H1 (cell line): ENCODE measurements at places on chromosomes 11 and 22. TPM values are rescaled to one million over a fixed set of nuclear protein-coding genes. Genes with fewer than 3 reads are reported as not detected.

DNA sequence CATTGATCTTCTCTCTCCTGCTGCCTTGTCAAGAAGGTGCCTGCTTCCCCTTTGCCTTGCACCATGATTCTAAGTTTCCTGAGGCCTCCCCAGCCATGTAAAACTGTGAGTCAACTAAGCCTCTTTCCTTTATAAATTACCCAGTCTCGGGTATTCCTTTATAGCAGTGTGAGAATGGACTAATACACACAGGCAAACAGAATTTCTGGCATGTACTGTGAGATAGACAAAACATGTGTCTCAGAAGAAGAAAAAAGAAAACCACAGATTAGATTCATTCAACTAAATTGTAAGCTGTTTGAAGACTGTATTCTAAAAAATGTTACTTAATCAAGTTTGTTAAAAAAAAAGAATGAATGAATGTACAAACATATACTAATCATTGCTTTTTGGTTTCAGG lies 1.5 kb upstream of the MMP20 start:
- no peaks in the 10 kb centered on the region for H3K4me1 ChIP-seq

- no peaks in the 10 kb centered on the region for H3K4me1 ChIP-seq
- no peak for DNase-seq
- H3K36me3 ChIP-seq = no peaks in the 10 kb centered on the region
- no peak overlapping the region for H3K4me3 ChIP-seq
Measured at GRCh38 chr11:32307471-32307870, 127.9 kb downstream of the WT1 start.

DNA sequence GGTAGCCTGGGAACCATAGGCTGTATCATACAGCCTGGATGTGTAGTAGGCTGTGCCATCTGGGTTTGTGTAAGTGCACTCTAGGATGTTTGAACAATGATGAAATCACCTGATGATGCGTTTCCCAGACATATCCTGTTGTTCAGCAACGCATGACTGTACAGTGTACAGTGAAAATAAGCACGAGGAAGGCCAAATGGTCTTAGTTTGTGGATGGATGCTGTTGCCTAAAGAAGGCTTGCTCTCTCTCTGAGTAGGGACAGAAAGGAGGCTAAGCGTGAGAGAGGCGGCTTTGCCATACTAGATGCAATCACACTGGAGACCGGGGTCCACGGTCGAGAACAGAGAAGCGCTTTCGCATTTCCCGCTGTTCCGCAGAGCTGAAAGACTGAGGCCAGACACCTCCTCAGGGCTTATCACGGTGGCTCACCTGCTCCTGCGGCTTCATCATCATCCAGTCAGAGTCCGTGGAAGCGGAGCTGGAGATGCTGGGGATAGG lies 27.6 kb upstream of the APLP2 start:
- H3K27me3 ChIP-seq = no peaks in the 10 kb centered on the region
- no peaks in the 10 kb centered on the region for H3K4me1 ChIP-seq
- no peak overlapping the region for H3K4me3 ChIP-seq
- H3K36me3 ChIP-seq = no peaks in the 10 kb centered on the region

DNA sequence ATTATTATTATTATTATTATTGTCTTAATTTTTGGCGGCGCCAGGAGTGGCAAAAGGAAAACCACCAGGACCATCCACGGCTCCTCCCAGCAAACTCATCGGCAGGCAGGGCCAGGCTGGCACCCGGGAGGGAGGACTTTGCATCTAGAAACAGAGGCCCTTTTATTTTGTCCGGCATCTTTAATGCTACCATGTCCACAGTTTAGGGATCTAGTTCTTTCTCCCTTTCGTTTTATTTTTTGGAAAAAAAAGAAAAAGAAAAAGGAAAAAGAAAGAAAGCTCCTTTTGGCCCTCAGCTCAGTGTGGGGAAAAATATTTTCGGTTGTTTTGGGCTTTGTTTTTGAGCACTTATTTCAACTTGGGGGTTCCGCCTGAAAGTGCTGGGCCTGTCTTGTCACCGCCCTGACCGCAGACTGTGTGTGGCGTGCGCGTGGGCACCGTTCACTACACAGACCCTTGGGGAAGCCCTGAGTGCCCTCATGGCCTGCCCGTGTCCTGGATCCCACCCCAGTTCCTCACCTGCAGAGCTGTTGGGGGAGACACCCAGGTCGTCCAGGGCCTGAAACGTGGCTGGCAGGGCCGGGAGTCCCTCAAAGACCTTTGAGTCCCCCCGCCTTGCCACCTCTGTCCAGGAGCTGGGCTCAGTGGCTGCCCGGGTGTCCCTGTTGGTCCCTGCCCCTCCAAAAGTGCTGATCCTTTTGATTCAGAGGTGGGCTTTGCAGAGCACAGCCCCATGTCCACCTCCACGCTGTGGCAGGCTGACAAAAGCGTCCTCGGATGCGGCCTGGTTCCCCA lies 69.1 kb upstream of the PPARA start:
- no peaks in the 10 kb centered on the region for H3K27me3 ChIP-seq
- H3K4me1 ChIP-seq = peaks cover 33% of the 10 kb centered on the region
- no peak overlapping the region for H3K27ac ChIP-seq
- H3K4me3 ChIP-seq = no peak overlapping the region
- no peaks in the 10 kb centered on the region for H3K36me3 ChIP-seq

DNA sequence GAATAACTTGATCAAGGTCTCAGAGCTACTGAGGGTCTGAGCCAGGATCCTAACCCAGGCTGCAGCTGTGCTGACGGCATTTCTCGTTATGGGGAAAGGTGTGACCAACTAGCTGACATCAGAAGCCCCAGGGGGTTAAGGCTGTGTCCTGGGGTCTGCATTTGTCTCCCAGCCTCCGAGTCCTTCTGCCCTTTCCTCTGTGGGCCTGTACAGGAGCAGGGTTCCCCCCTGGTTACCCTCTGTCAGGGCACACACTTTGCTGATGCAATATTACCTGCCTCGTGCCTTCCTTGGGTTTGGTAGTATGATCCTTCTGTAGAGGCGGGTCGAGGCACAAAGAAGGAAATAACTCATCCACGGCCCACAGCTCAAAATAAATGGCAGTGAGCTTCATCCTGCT lies 183.0 kb downstream of the TBC1D22A start:
- H3K27me3 ChIP-seq = no peaks in the 10 kb centered on the region
- no peak overlapping the region for H3K4me3 ChIP-seq
- 0 out of 2 replicates have a peak, but pooled peaks cover 3% of the 10 kb centered on the region for H3K4me1 ChIP-seq
- DNase-seq = peak; percentile 43
- H3K27ac ChIP-seq = no peak overlapping the region
- H3K36me3 ChIP-seq = no peaks in the 10 kb centered on the region

- no peak overlapping the region for H3K4me3 ChIP-seq
- no peaks in the 10 kb centered on the region for H3K27me3 ChIP-seq
- no peak overlapping the region for H3K27ac ChIP-seq
Measured at GRCh38 chr11:33027233-33027632, 11.6 kb downstream of the DEPDC7 start.

DNA sequence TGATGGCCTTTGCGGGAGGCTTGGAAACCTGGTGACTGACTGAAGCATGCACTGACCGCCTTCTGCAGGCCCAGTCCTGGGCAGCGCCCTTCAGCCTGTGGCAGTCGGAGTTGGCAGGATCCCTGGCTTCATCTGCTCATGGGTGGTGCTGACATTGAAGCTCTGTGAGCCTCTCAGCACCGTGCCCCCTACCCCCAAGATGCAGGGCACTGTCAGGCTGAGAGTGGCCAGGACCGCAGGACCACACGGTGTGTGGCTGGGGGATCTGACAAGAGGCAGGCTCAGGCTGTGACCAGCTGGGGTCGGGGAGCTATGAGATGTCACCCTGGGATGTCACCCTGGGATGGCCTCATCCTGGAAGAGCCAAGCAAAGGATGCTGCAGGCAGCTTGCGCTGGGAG lies 32.7 kb downstream of the TBC1D22A start:
- no peaks in the 10 kb centered on the region for H3K27me3 ChIP-seq
- no peak overlapping the region for H3K4me3 ChIP-seq
- no peak overlapping the region for H3K27ac ChIP-seq

DNA sequence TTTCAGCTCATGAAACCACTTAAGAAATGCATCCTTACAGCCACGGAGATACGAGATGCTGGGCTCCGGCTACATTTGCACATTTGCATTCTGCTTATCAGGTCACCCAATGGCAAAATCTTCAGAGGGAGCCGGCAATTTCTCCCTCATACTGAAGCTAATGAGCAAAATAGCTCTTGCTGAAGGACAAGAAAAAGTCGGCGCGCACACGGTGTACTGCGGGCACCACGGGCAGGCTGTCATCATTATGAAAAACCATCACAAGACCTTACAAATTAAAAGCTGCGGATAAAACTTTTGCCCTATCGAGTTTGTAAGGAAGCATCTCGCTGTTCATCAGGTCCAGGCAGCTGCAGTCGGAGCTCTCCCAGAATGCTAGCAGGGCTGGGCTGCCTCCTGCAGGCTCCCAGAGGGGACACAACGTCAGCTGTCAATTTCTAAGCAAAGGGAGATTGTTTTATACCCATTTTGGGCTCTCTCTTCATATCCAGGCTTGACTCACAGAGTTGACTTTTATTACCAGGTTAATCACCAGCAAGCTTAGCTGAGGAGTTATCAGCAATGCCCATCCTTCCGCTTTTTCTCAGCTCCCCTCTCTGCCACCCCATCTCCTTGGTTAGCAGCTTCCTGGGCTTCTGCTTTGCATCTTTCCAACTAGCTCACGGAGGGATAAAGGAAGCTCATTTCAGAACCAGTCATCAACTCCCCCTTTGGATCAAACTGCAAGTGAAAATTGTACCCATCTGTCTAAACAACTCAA lies 375.1 kb downstream of the OPCML start:
- H3K4me1 ChIP-seq = no peaks in the 10 kb centered on the region
- H3K36me3 ChIP-seq = no peaks in the 10 kb centered on the region
- H3K27ac ChIP-seq = no peak overlapping the region
- DNase-seq = no peak

DNA sequence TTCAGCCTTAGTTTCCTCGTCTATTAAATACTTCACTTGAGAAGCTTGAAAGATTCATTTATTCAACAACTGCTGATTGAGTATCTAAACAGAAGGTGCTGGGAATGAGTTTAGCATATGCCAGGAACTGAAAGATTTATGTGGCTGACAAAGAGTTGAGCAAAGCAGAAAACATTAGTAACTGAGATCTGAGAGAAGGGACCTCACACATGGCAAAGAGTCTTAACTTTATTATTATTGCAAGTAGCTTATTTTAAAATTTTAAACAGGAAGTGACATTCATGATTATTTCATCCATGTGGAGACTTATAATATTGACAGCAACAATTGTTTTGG lies 133.6 kb downstream of the CASP12 start:
- H3K36me3 ChIP-seq = no peaks in the 10 kb centered on the region
- no peaks in the 10 kb centered on the region for H3K4me1 ChIP-seq
- H3K4me3 ChIP-seq = no peak overlapping the region
- DNase-seq = no peak

- H3K36me3 ChIP-seq = no peaks in the 10 kb centered on the region
- no peak overlapping the region for H3K27ac ChIP-seq
- H3K27me3 ChIP-seq = peaks cover 12% of the 10 kb centered on the region; the same call in 1 of the 2 replicates
- no peak overlapping the region for H3K4me3 ChIP-seq
Measured at GRCh38 chr11:78419327-78419726, 1.7 kb upstream of the GAB2 start.

DNA sequence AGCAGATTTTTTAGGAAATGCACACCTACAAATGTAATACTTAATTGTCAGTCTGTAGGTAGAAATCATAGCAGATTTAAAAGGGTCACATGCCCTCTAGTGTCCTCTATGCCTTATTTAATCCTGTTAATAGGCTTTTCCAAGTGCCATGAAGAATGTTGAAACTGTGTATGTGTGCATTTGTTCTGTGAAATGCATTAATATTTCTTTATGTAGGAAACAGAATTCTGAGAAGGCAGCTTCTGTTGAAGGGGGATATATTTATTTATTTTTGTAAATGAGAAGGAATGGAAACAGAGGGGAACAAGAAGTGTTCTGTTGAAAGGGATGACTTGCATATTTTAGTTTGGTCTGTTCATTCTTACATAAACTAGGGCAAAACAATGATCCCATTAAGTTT lies 51.0 kb downstream of the SVIP start:
- no peak overlapping the region for H3K4me3 ChIP-seq
- H3K36me3 ChIP-seq = no peaks in the 10 kb centered on the region
- DNase-seq = no peak

DNA sequence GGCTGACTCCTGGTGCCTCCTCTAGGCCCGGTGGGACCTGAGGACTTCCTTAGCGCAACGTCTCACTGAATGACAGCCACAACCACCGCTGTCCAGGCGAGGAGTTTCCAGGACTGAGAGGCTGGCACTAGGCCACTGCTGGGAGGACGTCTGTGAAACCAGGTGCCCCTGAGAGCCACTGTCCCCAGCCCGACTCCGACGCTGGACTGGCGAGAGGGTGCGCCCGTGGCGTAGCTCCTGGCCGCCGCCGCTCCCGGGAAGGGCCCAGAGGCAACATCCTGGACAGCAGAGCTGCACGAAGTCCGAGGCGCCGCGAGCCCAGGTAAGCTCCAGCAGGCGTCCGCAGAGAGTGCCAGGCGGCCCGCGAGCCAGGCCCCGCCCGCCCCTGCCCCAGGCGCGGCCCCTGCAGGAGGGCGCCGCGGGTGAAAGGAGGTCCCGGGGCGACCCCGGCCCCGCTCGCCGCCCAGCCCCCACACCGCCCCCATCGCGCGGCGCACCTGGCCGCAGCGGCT lies 525 bp downstream of the DGCR2 start:
- H3K27ac ChIP-seq = peak overlapping the region; percentile 93
- no peaks in the 10 kb centered on the region; the same call in 1 of the 2 replicates for H3K36me3 ChIP-seq
- H3K27me3 ChIP-seq = no peaks in the 10 kb centered on the region
- peaks cover 3% of the 10 kb centered on the region; the same call in 1 of the 2 replicates for H3K4me1 ChIP-seq
- DNase-seq = peak; percentile 63
- peak overlapping the region; percentile 85 for H3K4me3 ChIP-seq

DNA sequence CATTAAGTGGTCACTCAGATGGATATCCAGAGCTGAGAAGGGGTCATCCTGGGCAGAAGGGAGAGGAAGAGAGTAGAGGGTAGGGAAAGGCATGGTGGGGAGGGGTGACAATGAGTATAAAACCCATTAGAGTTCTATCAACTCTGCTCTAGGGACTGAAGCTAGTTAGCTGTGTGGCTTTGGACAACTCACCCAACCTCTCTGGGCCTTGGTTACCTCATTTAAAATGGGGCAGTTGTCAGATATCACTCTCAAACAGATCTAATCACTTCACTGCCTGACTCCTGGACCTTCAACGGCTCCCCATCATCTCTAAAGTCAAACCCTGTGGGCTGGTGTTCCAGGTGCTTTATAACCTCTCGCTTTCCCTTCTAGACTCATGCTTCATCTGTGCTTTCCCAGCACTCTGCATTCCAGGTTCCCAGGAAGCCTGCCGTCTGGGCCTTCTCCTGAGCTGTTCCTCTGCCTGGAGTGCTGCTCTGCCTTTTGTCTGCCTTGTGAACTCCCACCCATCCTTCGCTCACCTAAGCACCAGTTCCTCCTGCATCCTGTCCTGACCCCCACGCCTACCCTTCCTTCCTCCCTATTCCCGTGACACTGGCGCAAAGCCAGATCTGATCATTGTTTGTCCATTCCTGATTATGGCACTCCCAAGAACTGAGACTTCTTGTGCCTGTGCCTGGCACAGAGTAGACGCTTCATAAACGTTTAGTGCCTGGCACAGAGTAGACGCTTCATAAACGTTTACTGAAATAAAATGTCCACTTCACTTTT lies 22.3 kb upstream of the KCNJ11 start:
- no peaks in the 10 kb centered on the region for H3K27me3 ChIP-seq
- H3K4me1 ChIP-seq = peaks cover 4% of the 10 kb centered on the region; the same call in 1 of the 2 replicates
- H3K36me3 ChIP-seq = no peaks in the 10 kb centered on the region
- H3K27ac ChIP-seq = no peak overlapping the region
- H3K4me3 ChIP-seq = no peak overlapping the region

The TYR gene
- not detected in 2 replicates for total RNA-seq

The P2RY6 gene
- not detected in 2 replicates for total RNA-seq

The CASP1 gene
- not detected in 2 replicates for total RNA-seq

The CEND1 gene
- 5.0 and 5.7 TPM in 2 replicates for total RNA-seq

The ANKK1 gene
- total RNA-seq = not detected in 2 replicates

The MB gene
- not detected in 2 replicates for total RNA-seq

The DDI1 gene
- not detected in 2 replicates for total RNA-seq

The PPP6R3 gene
- 146 and 150 TPM in 2 replicates for total RNA-seq

The DRD4 gene
- total RNA-seq = 3.3 and 3.4 TPM in 2 replicates
